ENCODE measurements at places on chromosomes 16 and 17.
A peak's percentile ranks its signal among the peaks of the same experiment; 100 is the strongest.

DNA sequence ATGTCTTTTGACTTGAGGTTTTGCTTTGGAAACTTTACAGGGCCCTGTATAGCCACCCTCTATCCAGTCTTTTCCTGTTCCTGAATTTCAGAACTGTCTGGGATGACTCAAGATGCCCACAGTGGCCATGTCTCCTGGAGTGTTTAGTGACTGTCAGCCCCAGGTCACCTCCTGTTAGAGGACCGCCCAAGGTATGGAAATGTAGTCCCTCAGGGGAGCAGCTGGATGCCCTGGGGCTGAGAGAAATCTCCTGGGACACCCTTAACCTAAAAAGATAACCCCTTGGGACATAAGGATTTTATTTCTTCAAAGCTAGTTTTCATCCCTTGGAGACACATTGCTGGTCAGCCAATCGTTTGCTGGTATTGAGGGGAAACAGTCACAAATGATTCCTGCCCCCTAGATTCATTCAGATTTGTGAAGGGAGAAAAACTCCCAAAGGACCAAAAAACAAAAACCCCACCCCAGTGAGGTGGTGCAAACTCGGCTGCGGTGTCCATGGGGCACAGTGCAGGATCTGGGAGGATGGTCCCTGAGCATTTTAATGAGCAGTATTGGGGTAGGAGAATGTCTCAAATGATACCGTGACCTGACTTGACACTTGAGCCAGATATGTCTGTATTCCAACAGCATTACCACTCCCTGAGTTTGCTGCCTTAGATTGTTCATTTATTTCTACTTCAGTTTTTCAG is 1.7 kb downstream of the ZNF267 start:
- no peak for DNase-seq

DNA sequence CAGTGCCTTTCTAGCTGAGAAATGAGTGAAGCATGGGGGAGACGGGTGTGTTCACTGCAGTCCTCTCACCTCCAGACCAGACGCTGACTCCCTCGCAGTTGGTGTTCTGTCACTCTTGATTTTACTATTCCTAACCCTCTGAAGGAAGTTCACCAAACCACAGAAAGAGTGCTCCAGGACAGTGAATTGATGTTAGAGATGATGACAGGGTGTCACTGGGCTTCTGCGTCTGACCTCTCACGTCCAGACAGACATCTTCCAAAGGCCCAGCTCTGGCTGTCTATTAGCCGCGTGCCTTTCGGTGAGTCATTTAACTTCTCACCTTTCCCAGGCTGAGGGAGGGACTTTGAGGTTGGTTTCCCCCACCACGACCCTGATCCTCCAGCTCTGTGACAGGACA is 8.2 kb downstream of the CRAMP1 start:
- peak; percentile 66 for DNase-seq

- no peak for DNase-seq
Observed at GRCh38 chr17:65017207-65017774, 39.2 kb downstream of the GNA13 start.

- peak; percentile 6 for DNase-seq
Observed at GRCh38 chr17:1304962-1305563, 25.6 kb downstream of the TRARG1 start.

DNA sequence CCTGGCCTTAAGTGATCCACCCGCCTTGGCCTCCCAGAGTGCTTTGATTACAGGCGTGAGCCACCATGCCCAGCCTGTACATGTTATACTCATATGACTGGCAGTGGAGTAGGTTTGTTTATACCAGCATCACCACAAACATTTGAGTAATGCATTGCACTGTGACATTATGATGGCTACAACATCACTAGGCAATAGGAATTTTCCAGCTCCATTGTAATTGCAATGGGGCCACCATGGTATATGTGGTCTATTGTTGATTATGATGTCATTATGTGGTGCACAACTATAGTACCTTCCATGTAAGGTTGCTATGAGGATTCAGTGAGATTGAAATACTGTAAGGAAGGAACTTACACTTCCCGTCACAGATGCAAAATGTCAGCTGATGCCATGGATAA is 168.9 kb downstream of the COPRS start:
- DNase-seq, result no peak

GRCh38 chr16:49460786-49461470 is 87.3 kb downstream of the C16orf78 start:
- DNase-seq, result no peak

GRCh38 chr17:6523809-6524355 is 32.5 kb downstream of the PITPNM3 start:
- no peak for DNase-seq

DNA sequence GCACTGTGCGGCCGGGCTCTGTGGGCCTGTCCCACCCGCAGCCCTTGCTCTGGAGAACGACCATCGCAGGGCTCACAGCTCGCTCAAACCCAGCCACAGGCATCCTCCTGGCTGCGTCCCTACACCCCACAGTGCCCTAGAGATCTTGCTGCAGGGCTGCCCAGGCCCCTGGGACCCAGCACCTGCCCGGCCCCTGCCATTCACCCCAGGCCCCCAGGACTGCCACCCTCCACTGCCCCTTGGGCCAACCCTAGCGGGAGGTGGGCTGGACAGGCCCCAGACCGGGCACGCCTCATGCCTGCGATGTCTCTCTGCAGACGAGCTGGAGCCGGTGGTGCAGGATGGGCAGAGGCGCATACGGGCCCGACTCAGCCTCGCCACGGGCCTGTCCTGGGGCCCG is 56.1 kb upstream of the ZC3H18 start:
- DNase-seq, result no peak

GRCh38 chr17:50482516-50482915 is 3.9 kb downstream of the RSAD1 start:
- DNase-seq, result peak; percentile 84

DNA sequence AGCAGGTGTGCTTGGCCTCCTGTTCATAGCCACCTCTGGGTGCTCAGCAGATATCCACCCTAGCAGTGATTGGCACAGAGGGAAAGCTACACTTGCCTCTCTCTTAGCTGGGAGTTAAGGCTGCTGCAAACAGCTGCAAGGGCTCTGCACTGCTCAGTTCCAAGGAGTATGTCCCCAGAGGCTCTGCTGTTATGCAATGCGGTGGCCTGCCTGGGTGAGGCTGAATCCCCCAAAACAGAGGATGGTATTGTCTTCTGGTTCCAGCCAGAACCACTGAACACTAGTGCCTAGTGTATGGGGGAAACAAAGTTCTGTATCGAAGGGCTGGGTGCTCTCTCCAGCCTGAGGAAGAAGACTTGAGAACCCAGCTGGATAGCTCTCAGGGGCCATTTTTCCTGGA is 16.8 kb downstream of the TMEM94 start:
- DNase-seq, result no peak

Measured in GM13977 (cell line).